ENCODE measurements at places on chromosomes 2 and 18.

GRCh38 chr18:30889519-30890301 lies 152.8 kb downstream of the DSC3 start:
- no peak for DNase-seq

DNA sequence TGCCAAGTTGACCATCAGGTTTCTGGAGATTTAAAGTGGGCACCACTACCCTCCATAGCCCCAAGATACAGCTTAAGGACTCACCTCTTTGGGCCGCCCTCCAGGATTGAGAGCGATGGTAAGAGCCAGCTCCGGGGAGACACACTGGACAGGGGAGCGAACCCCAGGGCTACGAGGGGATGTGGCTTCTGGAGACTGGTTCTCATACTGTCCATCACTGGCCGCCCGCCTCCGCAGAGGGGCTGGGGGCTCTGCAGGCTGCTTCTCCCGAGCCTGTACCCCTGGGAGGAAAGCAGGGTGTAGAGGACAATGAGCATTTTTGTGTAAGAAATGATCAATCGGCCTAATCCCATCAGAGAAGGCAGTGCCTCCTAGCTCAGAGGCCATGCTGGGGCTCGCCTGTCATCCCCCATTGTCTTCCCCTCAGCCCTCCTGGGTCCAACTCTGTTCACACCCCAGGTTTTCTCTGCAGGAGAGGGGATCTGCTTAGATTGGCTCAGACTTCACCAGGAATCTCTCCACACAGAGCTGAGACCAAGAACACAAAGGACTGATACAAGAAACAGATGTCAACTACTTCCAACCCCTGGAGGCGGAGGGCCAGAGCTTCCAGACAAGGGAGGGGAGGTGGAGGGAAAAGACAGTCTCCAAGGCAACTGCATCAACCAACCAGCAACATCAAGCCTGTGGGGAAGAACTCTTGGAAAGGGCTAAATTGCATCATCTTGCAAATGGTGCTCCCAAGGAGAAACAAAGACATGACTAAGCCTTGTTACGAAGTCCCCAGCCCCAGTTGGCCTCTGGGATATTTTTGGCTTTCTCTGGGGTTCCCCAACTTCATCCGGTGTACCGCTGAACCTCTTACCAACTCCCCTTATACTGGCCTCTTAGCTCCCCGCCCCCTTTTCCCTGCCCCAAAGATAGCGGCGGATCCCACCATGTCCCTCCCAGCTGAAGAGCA lies 166.6 kb downstream of the TNS1 start:
- no peak for DNase-seq

DNA sequence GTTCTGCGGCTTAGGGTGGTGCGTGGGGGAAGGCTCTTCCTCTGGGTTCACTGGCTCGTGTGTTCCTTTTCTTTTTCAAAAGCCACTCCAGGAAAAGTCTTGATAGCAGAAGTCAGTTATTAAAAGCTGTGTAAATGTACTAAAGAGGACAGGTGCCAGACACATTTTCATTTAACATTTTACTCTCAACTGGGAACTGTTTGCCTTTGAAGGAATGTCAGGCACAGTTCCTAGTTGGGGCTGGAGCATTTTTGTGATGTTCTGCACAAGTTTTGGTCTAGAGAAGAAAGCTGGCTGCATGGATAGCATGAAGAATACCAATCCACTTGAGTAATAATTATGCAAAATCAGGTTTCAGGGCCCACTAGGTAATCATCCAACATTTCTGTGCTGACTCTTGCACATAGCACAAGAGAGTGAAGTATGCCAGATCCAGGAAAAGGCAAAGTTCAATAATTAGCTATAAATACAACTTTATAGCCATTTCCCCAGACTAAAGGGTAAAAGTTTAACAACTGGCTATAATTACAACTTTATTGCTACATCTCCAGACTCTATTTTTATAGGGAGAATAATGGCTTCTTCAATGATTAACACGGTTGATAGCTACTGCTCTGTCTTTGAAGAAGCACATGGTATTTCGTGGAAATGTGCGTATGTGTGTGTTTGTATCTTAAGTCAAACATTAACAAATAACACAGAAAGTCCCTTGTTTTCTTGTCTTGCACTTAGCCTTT lies 16.2 kb downstream of the SCYGR8 start:
- DNase-seq: no peak

DNA sequence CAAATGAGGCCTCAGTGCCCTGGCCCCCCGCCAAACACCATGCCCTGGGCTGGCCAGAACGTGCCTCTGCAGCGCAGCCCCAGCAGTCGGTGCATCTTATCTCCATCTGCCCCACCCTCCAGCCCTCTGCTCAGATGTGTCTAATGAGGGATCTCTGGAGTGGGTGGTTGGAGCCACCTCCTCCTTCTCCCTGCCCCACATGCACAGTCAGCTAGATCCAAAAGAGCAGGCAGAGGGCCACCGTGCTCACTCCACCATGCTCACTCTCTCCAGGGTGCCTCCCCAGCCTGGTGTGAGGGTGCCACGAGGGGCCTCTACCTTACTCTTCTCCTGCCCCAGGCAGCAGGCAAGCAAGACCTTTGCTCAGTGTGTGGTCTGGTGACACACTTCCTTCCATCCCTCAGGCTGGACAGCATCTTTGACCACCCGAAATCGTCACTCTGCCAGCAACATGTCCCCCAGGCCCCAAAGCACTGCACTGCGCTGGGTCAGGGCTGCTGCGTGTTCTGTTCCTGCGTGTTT lies 266.1 kb upstream of the HDAC4 start:
- no peak for DNase-seq

DNA sequence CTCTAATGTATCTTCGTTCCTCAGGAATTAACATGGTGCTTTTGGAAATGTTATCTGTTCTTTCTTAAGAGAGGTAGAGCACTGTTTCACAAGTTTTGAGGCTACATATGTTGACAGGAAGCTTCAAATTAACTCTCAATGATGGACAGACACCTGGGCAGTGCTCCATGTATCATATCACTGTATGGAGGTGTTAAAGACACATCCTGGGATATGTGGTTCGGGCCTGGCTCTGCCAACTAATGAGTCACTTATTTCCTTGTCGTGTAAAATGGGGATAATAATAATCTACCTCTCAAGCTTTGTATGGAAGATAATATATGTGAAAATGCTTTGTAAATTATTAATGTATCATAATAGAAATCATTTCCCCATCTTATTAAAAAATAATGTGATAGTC lies 90.2 kb downstream of the PARD3B start:
- no peak for DNase-seq

- no peak for DNase-seq
These were observed 68.8 kb downstream of the UNC80 start for GRCh38 chr2:209840434-209840833.

DNA sequence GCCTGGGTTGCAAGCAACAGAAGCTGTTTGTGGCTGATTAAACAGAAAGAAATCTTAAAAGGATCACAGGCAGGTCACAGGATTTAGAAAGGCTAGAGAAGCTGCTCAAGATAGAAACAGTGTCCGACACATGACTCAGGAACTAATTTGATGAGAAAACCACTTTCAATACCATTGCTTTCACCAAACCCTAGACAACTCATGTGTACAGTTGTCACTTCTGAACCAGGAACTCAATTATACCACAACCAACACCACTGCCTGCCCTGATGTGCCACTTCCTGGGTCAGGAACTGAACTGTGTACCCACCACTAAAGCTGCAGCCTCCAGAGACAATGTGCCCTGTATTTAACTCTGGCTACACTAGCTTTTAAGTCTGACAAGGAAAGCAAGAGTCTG lies 56.0 kb downstream of the TMEM247 start:
- DNase-seq: no peak

DNA sequence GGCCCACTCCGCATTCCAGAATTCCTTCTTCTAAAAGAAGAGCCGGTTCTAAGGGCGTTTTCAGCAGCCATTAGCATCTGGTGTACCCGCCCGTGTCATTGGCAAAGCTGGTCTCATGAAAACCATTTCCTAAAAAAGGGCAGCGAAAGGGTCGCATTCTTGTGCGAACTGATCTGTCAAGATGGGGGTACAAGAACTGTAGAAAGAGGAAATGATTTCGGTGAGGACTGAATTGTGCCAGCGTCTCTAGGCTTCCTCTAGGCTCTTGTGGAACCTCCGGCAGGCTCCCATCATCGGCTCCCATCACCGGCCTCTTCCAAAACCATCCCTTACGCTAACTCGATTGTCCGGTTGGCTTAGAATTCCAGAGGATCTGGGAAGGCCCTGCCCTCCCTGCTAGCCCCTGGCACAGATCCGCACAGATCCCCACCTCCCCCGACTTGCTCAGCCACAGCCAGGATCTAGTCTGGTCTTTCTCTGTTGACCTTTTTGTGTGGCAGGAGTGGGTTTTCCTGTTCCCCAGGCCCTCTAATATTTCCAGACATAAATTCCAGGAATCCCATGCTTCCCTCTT lies 1.3 kb downstream of the RAB31 start:
- no peak for DNase-seq

DNA sequence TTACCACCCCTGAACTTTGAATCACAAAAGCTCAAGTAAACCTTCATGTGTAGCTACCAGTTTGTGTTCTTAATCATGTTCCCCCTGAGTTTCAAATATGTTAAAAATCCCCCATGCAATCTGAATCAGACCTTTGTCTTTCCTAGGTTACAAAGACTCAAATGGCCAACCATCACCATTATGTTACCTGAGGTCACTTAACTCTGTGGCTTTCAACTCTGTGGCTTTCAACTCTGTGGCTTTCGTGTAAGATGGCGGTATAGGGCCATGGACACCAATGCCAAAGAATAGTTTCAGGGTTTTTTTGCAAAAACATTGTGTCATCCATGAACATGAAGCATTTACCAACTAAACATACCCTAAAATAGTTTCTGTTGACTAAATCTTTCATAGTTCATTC lies 6.7 kb downstream of the ERMN start:
- DNase-seq: no peak

DNA sequence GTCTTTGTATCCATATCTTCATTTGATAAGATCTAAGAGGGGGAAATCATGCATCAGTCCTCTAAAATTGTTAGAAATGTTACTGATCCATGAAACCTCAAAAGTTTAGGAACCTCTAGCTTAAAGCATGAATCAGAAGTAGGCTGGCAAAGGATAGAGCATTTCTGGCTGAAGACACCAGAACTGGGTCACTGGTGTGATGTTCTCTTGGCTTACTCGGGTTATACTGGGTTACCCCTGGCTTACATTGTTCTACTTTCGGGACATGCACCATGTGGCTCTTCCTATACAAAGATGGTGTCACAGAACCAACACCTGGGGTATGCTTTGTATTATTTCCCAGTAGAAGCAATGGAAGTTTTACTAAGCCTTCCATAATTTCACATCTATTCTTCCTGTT lies 83.2 kb upstream of the TNP1 start:
- DNase-seq: no peak

GRCh38 chr18:79058007-79058406 lies 11.2 kb upstream of the ATP9B start:
- no peak for DNase-seq

DNA sequence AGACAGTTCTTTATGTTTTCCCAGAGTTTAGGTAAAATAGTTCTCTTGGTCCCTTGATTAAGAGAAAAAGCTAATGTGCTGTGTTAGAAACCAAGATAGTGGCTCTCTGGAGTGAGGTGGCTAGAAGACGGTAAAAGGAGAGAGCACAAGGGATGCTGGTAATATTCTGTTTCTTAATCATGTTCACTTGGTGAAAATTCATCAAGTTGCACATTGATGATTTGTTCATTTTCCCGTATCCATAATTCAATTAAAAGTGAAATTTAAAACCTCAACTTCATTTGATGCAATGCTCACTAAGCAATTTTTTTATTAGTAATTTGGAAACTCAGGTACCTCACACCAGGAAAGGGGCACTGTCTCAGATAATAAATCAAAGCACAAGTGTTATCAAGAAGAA lies 113.8 kb downstream of the NBAS start:
- no peak for DNase-seq

DNA sequence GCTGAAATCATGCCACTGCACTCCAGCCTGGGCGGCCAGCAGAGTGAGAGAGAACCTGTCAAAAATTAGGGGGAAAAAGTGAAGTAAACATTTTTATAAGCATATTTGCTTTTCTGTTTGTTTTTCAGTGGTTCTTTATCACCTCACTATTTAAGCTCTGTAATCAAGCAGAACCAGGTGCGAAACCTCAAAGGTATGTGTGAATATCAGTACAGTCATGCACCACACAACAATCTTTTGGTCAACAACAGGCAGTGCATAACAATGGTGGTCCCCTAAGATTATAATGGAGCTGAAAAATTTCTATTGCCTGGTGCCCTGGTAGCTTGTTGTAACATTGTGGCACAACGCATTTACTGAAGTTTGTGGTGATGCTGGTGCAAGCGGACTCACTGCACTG lies 167.4 kb upstream of the STON1 start:
- no peak for DNase-seq

- DNase-seq: no peak
These were observed 61.4 kb upstream of the ACSL3 start for GRCh38 chr2:222799262-222799918.

DNA sequence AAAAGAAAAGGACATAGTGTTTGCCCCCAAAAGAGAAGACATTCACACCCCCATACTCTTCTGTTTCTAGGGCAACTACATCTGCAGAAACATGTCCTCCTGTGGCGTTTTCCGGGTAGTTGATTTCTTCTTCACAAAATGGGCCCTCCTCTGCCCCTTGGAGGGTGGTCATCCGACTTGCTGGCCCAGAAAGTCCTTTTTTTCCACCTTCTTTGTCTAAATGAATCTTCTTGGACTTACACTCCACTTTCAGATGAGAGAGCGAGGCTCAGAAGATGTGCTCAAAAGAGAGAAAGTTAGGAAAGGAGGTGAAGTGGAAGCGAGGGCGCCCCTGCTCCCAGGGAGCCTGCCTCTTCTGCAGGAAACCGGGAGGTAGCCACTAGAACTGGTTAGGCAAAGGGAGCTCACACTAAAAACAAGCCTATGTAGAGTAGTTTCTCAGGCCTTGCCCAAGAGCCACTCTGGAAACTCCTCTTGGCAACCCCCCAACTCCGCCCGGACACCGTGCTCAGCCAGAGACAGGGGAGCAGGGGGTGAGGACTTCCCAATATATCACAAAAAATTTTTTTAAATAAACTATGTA lies 10.2 kb upstream of the SIX3 start:
- DNase-seq: no peak
